ENCODE measurements at places on chromosomes 11 and 22. TPM values are rescaled to one million over a fixed set of nuclear protein-coding genes. Genes with fewer than 3 reads are reported as not detected.

GRCh38 chr22:39183991-39184585, 31.6 kb upstream of the CBX7 start:
- no peaks in the 10 kb centered on the region for H3K27me3 ChIP-seq
- H3K36me3 ChIP-seq: peaks cover 18% of the 10 kb centered on the region
- no peak for DNase-seq

GRCh38 chr11:86176165-86176884, 68.2 kb upstream of the EED start:
- no peaks in the 10 kb centered on the region for H3K36me3 ChIP-seq
- no peak for DNase-seq

Gene TNNT3
- total RNA-seq: not detected

DNA sequence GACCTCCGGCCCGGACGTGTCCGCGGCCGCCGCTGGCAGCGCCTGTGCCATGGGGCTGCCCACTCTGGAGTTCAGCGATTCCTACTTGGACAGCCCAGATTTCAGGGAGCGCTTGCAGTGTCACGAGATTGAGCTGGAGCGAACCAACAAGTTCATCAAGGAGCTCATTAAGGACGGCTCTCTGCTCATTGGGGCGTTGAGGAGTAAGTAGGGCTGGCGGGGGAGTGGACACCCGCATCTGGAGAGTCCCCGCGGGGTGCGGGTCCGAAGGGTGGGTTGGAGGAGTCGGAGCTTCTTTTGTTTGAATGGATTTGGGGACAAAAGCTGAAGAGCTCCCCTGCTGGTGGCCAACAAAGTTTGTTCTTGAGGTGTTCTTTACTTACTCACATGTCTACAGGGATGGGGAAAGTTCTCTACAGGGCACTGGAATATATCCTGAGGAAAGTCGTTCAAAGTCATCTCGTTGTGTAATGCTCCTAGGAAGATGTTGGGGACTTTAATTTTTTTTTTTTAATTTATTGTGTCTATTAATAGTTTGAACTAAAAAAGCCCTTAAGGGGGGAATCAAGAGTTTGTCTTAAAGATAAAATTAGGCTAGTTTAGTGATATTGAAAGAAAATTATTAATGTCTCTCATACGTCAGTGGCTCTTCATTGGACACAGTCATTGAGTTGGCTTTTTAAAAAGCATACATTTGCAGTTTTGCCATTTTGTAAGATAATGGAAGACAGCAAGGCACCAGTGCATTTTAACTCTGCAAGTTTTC, 725 bp downstream of the ARHGAP42 start:
- peak; percentile 72 for DNase-seq
- peak overlapping the region; percentile 97 for H3K4me3 ChIP-seq
- peaks cover 62% of the 10 kb centered on the region for H3K4me1 ChIP-seq
- H3K27ac ChIP-seq: peak overlapping the region; percentile 97
- H3K36me3 ChIP-seq: peaks cover 11% of the 10 kb centered on the region

Gene DEFB131B
- total RNA-seq: not detected

GRCh38 chr22:39931251-39931650, 28.9 kb upstream of the TMA7B start:
- H3K4me1 ChIP-seq: peaks cover 48% of the 10 kb centered on the region
- no peak for DNase-seq
- H3K27ac ChIP-seq: no peak overlapping the region
- no peaks in the 10 kb centered on the region for H3K36me3 ChIP-seq

Gene DBX1
- 0.14 TPM for total RNA-seq

DNA sequence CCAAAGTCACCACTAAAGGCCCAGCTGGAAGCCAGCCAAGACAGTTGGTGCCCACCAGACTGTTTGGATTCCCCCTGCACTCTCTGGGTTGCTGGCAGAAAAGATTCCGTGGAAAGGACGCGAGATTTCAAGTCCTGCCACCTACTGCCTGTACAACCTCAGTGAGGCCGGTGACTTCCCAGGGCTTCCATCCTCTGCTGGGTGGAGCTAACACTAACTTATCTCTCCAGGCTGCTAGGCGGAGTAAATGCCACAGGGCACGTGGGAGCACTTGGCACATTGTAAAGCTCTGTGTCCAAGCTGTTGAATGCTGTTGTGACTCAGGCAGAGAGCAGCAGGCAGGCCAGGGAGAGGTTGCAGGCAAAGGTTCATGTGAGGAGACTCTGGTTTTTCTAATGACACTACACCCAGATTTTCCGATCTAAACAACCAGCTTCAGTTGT, 50.9 kb upstream of the CDON start:
- H3K4me3 ChIP-seq: no peak overlapping the region
- H3K27ac ChIP-seq: no peak overlapping the region

Gene TMEM132A
- total RNA-seq: 114 TPM

GRCh38 chr22:50729391-50730012, 8.5 kb upstream of the ACR start:
- H3K4me1 ChIP-seq: peaks cover 3% of the 10 kb centered on the region
- H3K36me3 ChIP-seq: no peaks in the 10 kb centered on the region
- H3K27ac ChIP-seq: no peak overlapping the region
- H3K4me3 ChIP-seq: no peak overlapping the region
- DNase-seq: peak; percentile 14
- H3K27me3 ChIP-seq: peaks cover 42% of the 10 kb centered on the region

- peak overlapping the region; percentile 76 for H3K4me3 ChIP-seq
- peak; percentile 80 for DNase-seq
- no peak overlapping the region for H3K27ac ChIP-seq
- peaks cover 32% of the 10 kb centered on the region for H3K27me3 ChIP-seq
- H3K4me1 ChIP-seq: peaks cover 10% of the 10 kb centered on the region
- no peaks in the 10 kb centered on the region for H3K36me3 ChIP-seq
Measured at GRCh38 chr11:20131788-20132666, 28.2 kb downstream of the DBX1 start.

- no peak overlapping the region for H3K27ac ChIP-seq
- H3K27me3 ChIP-seq: peaks cover 3% of the 10 kb centered on the region
- no peaks in the 10 kb centered on the region for H3K36me3 ChIP-seq
- peak; percentile 8 for DNase-seq
- H3K4me1 ChIP-seq: no peaks in the 10 kb centered on the region
- H3K4me3 ChIP-seq: no peak overlapping the region
Measured at GRCh38 chr11:119540370-119541125, 117.6 kb upstream of the THY1 start.

GRCh38 chr11:75490221-75491181, 35.2 kb downstream of the GDPD5 start:
- no peak overlapping the region for H3K4me3 ChIP-seq
- no peaks in the 10 kb centered on the region for H3K36me3 ChIP-seq
- peaks cover 15% of the 10 kb centered on the region for H3K4me1 ChIP-seq
- DNase-seq: peak; percentile 36
- H3K27me3 ChIP-seq: no peaks in the 10 kb centered on the region

GRCh38 chr11:75700940-75701339, 16.7 kb upstream of the MOGAT2 start:
- H3K27me3 ChIP-seq: peaks cover 5% of the 10 kb centered on the region
- no peaks in the 10 kb centered on the region for H3K36me3 ChIP-seq
- DNase-seq: no peak
- H3K4me1 ChIP-seq: no peaks in the 10 kb centered on the region
- H3K27ac ChIP-seq: no peak overlapping the region

- peaks cover 10% of the 10 kb centered on the region for H3K4me1 ChIP-seq
- no peaks in the 10 kb centered on the region for H3K36me3 ChIP-seq
- H3K4me3 ChIP-seq: no peak overlapping the region
- H3K27ac ChIP-seq: no peak overlapping the region
- H3K27me3 ChIP-seq: no peaks in the 10 kb centered on the region
Measured at GRCh38 chr11:30594646-30595411, 8.7 kb upstream of the MPPED2 start.

GRCh38 chr22:39361496-39361895, 11.7 kb downstream of the SYNGR1 start:
- H3K27ac ChIP-seq: no peak overlapping the region
- no peaks in the 10 kb centered on the region for H3K27me3 ChIP-seq
- H3K36me3 ChIP-seq: peaks cover 5% of the 10 kb centered on the region
- no peak overlapping the region for H3K4me3 ChIP-seq
- H3K4me1 ChIP-seq: peaks cover 48% of the 10 kb centered on the region

- DNase-seq: no peak
- peaks cover 16% of the 10 kb centered on the region for H3K4me1 ChIP-seq
- no peaks in the 10 kb centered on the region for H3K27me3 ChIP-seq
Measured at GRCh38 chr11:33657757-33658156, 42.9 kb downstream of the C11orf91 start.

DNA sequence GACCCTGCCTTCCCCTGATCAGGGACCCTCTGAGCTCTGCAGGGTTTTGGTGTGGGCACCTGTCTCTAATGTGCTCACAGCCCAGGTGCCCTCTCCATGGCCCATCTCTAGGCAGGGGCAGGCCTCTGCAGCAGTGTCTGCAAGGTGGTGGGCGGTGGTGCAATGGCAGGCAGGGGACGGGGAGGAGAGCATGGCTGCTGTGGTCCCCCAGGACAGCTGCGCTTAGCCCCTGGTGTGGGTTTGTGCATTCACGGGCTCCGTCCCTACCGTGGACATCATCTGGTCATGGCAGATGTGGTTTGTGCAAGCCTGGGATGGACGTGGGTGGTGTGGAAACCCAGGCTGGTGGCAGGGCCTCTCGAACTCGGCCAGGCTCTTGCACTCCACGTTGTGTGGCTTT, 443.1 kb downstream of the TBC1D22A start:
- H3K27me3 ChIP-seq: no peaks in the 10 kb centered on the region
- H3K27ac ChIP-seq: no peak overlapping the region
- DNase-seq: no peak

DNA sequence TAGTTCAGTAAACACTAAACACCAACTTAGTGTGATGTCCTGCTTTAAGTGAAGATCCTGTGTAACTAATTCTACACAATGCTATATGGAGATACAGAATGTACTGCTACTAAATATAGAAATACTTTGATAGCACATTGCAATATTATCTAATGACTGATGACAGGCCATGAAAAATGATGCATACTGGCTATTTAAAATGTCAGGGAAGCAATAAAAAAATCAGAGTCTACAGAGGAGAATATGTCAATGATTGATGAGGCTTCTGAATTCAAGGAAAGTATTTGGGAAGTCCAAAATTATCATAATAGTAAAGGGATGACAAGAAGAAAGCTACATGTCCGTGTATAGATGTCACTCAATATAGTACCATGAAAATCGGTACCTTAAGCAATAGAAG, 55.3 kb downstream of the GUCY1A2 start:
- H3K36me3 ChIP-seq: no peaks in the 10 kb centered on the region
- peaks cover 53% of the 10 kb centered on the region for H3K4me1 ChIP-seq
- H3K27ac ChIP-seq: no peak overlapping the region
- H3K27me3 ChIP-seq: no peaks in the 10 kb centered on the region
- DNase-seq: no peak
